ENCODE measurements at places on chromosomes 6 and 20.

- no peak for DNase-seq
Observed at GRCh38 chr20:36883977-36884535, 8.1 kb downstream of the TLDC2 start.

GRCh38 chr6:36216559-36216958 lies 20.0 kb downstream of the BRPF3 start:
- no peak for DNase-seq

GRCh38 chr6:88705601-88706000 lies 257.8 kb downstream of the RNGTT start:
- no peak for DNase-seq

DNA sequence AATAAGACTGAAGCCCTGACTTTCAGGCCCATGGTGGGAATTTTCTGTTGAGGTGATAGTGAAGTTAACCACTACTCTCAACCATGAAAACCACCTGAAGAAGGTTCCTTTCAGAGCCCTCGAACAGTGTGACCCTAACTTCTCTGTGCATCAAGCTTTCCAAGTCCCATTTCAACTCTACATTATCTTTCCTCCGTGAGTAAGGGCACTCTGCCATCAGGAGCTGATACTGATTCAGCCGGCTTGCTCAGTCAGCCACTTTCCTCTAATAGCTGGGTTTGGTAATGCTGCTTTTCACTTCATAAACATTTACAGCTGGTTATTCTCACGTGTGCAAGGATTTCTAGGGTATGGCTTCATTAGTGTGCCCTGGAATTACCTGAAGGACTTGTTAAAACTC lies 10.7 kb upstream of the SLA2 start:
- DNase-seq: no peak

DNA sequence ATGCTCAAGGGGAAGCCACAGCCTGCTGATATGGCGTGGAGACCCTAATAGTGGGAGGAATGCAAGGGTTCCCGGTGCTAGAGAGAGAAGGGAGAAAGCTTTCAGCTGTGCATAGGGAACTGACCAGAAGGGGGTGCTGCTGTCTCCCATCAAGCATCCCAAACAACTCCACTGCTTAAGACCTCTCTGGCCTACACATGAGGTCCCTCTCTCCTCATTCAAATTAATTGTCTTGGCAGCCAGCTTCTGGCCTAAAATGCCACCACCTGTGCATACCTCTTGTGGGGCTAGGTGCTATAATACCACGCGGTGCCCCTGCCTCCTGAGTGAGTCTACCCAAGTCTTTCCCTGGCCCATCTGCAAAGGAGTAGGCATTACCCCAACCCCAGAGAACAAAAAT lies 14.5 kb downstream of the ADISSP start:
- no peak for DNase-seq

- DNase-seq: no peak
Observed at GRCh38 chr20:52313341-52313963, 121.9 kb upstream of the ZFP64 start.

DNA sequence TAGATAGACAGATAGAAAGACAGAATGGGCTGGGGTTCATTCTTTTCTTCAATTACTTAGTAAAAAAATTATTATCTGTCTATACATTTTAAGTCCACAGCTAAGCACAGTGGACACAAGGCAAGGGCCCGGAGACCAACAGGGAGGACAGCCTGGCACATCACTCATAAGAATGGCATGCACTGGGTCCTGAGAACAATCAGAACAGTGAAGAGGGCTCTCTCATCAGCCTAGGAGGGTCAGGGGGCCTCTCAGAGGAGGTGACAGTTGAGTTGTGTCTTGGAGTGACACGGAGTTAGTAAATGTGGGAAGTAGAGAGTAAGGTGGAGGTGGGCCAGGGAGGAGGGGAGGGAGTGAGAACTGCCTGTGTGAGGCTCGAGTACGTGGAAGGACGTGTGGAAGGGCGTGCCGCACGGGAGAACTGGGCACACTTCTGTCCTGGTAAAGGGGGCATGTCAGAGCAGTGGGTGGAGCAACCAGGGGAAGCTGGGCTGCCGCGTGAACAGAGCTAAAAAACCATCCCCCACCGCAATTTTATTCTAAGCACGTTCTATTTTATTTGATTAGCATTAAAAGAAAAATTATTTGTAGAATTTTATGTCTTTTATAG lies 45.1 kb upstream of the DSP start:
- DNase-seq: no peak

- DNase-seq: no peak
Observed at GRCh38 chr6:20238688-20239587, 26.7 kb upstream of the MBOAT1 start.

GRCh38 chr20:39745380-39745779 lies 783.2 kb downstream of the DHX35 start:
- no peak for DNase-seq

DNA sequence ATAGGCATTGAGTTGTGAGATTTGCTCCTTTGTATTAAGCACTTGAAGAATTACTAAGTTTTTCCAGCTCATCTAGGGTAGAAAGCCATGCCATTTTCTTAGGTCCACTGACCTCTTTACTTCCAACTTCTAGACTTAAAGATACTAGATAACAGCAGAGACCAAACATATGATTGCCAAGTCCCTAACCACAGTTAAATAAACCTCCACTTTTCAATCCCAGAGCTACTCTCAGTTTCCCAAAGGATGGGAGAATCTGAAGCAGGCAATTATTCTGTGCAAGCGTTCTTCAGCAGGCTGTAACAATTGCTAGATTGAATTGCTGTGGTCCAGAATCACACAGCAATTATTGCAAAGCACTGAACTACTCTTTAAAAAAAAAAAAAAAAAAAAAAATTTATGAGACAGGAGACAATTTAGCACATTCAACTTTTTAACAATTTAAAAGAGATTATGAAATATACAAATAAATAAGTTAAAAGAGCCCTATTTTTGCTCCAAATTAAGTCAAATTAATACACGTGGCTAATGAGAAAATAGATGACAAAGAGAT lies 104.0 kb upstream of the PRSS16 start:
- no peak for DNase-seq

DNA sequence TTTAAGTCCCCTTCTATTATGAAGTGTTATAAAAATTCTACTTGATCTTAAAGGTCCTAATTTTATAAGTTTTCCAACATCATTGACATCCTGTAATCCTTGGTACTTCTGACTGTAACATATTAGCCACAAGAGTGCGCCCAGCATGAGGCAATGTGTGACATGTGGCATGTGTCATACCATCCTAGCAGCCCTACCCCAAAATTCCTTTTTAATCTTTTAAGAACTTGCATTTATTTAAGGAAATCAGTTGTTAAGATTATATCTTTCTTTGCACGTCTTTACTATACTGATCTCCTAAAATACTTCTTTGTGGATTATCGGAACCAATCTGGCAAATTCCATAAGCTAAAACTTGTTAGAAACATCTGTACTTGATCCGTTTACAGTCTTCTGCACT lies 167.1 kb upstream of the SLC24A3 start:
- no peak for DNase-seq

- no peak for DNase-seq
Observed at GRCh38 chr6:166924531-166924930, 31.8 kb downstream of the RNASET2 start.

- no peak for DNase-seq
Observed at GRCh38 chr6:143949535-143949934, 58.5 kb downstream of the PLAGL1 start.

DNA sequence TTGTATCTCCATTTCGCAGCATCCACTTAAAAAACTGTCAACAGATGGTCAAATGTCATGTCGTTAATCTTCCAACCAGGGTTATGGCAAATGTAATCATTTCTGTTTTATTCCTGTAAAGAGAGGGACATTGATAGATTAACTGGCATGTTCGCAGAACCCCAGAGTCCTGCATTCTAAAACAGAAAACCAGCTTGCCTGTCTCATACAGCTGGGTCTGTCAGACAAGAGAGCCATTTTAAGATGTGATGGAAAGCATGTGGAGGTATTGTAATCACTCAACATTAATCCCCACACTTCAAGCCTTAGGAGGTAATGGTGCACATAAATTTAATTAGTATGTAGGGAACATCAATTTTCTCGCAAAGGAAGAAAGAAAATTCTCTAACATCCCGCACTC lies 4.4 kb downstream of the SMLR1 start:
- no peak for DNase-seq

DNA sequence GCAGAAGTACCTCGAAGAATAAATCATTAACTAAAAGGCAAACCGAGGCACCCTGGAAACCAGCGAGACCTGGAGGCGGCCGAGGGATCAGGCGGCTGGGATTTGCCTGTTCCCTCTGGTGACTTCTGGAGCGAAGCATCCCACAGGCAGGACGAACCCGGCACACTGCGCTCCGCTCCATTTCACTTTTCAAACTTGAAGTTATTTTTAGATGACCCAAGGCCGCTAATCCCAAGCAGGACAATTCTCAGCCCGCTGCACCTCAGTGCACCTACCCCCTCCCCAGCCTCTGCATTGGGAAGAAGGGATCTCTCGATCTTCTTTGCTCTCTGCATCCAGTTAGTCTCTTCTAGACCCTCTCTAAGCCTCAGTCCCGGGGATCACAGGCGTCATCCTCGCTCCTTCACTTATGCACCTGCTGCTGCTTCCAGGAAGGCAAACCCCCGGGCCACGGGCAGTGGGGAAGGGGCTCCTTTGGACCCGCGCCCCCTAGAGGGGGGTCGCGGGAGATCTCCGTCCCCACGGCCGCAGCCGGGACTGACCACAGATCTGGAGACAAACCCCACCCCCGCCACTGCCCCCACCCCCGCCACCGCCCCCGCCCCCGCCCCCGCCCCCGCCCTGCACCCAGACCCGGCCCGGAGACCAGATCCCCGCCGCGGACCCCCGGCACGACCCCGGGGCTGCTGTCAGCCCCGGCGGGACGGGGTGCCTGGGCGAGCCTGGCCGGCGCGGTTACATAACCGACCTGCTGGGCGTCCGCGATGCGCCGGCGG lies 636 bp downstream of the RCAN2 start:
- no peak for DNase-seq

DNA sequence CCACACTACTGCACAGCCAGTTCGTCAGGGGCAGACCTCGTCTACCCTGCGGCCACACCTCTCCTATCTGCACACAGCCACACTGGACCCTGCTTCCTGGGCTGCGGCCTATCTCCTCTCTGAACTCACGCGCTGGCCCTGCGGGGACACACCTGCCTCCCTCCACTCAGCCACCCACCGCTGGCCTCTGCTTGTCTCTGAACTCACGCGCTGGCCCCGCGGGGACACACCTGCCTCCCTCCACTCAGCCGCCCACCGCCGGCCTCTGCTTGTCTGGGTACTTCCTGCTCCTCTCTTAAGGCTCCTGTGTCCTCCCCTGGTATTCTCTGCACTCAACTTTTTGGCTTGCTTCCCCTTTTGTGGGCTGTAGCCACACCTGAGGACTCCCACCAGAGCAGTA lies 52.3 kb downstream of the HUS1B start:
- DNase-seq: no peak

- no peak for DNase-seq
Observed at GRCh38 chr6:14174226-14174625, 56.7 kb downstream of the CD83 start.

DNA sequence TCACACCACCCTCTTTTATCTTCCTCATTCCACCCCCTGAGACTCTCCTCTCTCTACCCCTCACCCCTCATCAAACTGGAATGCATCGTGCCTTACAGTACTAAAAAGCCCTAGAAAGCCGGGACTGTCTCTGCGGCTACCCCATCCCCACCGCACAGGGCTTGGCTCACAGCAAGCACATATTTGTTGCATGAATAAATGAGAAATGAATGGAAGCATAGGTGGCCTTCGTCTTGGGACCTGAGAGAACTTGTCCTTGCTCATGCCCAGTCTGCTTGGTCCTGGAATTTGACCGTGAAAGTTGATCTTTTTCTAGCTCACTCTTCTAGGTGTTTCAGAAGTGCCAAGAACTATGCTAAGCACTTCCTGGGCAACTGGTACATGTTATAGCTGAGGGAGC lies 53.3 kb downstream of the APCDD1L start:
- no peak for DNase-seq

- no peak for DNase-seq
Observed at GRCh38 chr20:49043000-49043399, 3.1 kb upstream of the CSE1L start.

DNA sequence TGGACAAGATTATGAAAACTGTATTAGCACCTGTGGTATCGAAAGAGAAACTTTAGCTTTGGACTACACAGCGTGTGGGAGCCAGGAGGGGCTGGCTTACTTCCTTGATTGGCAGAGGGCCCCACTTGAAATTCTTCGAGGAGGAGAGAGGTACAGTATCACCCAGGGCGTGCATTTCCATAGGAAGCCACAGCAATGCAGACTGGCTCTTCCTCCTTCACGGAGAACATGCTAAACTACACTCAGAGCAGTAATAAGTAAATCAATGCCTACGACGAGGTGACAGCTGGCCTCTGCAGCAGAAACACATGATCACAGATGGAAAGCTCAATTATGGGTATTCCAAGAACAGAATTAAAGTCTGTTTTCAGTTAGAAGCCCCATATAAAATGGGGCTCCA lies 44.2 kb downstream of the MYLK4 start:
- DNase-seq: no peak

DNA sequence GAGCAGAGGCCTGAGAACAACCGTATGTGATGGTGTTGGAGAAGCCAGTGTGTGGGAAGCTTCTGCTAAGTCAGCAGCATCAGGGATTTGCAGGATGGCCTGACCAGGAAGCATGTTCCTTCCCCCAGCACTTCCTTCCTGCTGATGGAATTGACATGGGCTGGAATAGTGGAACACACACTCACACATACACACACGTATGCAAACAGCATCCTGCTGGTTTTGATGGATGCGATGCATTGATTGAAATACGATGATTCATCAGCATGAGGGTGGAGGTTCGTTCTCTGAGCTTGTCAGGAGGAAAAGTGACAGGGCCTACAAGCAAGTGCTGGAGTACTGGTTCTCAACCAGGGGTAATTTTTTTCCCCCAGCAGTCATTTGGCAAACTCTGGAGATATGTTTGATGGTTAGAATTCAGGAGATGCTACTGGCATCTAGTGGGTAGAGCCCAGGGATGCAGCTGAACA lies 229.1 kb downstream of the NFATC2 start:
- no peak for DNase-seq

DNA sequence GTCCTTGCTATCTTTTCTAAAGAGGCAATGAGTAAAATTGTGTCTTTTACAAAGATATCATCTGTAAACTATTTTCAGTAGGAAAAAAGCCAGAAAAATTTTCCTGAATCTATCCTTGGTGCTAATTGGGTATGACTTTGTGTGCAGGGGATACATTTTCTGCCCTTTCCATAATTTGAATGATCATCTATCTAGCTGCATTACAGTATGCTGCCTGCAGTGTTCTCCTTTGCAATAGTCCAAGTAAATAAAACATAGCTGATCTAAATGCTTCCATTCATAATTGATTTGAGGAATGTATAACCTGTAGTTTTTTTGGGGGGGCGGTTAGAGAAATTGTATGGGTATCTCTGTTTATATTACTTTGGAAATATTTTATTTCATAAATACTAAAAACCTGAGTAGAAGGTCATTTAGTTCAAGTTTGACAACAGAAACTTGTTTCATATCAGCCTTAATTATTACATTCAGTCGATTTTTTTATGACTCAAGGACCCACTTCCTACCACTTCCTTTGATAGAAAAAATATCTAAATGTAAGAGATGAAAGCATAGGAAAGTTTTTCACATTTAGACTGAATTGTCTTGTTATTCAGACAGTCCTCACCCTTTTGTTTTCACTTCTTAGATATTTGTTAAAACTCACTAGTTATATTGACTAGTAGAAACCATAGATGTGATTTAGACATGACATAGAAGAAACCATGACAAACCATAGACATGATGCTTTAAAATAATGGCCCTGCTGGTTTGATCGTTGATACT lies 75.3 kb downstream of the AIG1 start:
- no peak for DNase-seq

All from stimulated activated CD4-positive, alpha-beta T cell treated with anti-CD3 and anti-CD28 coated beads, TNF-alpha, amount 100 ng/mL, for 1 hour (primary cell).